CD4-positive, alpha-beta T cell treated with Interferon alpha-2 for 1 hour (primary cell): ENCODE measurements at places on chromosomes 6 and 20.
A peak's percentile ranks its signal among the peaks of the same experiment; 100 is the strongest.

DNA sequence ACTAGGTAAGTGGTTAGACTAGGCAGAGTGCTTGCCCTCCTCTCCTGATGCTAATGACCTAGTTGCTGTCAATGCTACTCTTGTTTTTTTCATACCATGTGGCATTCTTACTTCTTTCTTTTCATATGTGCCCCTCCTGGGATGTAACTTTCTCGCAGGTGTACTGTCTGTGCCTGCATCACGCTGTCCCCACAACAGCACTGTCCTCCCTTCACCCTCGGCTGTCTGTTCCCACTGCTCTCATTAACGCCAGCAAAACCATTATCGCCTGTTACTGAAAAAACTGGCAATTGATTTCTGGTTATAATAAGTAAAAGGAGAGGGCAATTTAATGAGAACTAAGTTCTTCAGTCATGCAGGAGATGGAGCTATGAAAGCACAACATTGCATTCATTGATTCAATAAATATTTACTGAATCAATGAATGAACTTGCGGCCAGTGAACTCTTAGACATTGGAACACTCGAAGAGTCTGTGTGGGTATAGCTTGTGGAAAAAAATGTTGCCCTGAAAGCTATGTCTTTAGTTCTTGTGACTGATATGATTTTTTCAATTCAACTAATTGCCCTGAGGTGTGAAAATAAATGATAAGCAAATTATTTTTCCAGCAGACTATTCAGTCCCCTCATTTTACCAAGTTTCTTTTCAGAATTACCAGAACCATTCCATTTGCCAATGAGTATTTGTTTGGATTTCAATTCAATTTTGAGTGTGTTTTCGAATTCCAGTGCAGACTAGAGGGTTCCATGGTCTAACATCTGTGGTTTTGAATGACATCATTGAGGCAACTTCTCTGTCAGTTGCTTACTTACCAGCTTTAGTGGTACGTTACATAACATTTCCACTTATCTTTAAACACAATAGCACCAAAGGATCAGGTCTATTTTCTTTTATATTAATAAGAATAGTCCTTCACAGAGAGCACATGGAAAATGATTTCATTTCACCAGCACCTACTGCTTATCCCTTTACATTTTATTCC, 2.1 kb downstream of the SLC17A4 start:
- DNase-seq, result no peak

GRCh38 chr6:107460083-107460631, 793 bp upstream of the PDSS2 start:
- DNase-seq, result no peak

DNA sequence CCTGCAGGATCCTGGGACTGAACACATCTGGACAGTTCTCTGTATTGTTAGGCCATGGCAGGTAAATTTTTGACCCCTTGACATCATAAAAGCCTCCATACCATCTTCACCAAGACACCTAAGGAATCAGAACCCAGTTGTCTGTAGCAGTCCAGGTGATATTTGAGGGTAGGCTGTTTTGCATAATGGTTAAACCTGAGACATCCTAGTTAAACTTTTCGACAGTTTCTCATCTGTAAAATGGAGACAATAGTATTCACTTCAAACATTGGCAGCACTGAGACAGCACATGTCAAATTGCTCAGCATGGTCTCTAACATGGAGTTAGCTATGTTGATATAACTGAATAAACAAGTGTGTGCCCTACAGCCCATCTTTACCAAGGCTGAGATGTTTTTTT, 24.8 kb downstream of the C6orf62 start:
- DNase-seq, result no peak

- peak; percentile 13 for DNase-seq
These were observed 122.6 kb downstream of the GPX5 start for GRCh38 chr6:28648035-28648877.

DNA sequence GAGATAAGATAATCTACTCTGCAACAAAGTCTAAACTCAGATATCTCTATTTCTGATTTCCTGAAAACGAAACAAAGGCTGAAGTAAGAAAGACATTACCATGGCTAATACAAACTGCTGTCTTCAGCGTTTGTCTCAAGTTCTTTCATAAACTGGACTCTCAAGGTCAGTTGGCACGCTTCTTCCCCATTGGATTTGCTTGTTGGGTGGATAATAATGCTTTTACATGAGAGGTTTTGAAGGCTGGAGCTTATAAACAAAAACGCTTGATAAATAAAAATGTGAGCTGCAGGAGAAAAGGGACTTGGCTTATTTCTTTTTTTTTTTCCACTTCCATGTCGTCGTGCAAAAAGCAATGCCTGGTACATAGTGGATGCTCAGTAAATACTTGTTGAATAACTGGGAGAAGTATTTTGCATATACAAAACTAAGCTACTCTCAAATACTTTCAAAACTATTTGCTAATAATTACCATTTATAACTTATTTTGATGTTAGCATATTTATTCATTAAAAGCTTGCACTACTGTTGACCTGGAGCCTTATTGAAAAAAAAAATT, 65.7 kb upstream of the EEF1A1 start:
- DNase-seq, result no peak

GRCh38 chr20:23228912-23229311, 121.7 kb upstream of the NXT1 start:
- no peak for DNase-seq

- DNase-seq, result no peak
These were observed 670.6 kb downstream of the CD109 start for GRCh38 chr6:74366634-74367033.

DNA sequence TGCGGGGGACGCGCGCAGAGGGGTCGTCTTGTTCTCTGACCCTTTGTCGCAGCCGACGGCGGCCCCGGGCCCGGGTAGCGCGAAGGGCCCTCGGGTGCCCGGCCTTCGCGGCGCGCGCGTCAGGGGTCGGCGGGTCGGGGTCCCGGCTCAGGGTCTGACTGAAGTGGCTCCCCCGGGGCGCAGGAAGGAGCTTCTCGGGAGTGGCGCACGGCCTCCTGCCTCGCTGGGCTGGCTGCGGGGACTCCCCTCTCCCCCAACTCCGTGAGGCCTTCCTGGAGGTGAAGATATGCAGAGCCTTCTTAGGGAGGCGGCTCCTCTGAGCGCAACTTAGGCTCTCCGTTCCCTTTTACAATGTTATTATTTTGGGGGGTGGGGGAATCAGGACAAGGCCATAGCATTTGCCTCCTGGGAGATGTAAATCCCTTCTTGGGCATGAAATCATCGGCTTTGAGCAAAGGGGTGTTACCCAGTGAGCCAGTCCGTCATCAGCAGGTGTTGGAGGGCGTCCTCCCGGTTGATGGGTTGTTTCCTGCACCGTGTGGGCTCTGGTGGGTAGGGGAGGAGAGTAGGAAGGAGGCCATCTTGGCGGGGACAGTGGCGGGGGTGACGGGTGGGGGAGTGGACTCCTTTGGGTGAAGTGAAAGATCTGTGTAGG, 523 bp downstream of the CDS2 start:
- DNase-seq, result peak; percentile 84

DNA sequence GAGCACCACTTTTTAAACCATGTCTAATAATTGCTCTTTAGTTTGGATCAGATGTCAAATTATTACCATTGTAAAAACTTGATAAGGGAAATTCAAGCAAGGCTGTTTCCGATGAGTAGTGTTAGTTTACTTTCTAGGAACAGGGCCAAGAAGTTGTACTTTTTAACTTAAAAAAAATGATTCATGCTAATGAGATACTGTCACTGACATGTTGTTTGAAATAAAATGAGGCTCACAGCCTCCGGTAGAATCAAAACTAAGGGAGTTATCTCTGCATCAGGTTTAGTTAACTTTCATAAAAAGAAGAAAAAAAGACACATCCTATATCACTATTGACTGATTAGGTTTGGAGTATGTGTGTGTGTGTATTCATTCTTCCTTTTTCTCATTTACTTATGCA, 55.2 kb upstream of the SUPT3H start:
- DNase-seq, result no peak

DNA sequence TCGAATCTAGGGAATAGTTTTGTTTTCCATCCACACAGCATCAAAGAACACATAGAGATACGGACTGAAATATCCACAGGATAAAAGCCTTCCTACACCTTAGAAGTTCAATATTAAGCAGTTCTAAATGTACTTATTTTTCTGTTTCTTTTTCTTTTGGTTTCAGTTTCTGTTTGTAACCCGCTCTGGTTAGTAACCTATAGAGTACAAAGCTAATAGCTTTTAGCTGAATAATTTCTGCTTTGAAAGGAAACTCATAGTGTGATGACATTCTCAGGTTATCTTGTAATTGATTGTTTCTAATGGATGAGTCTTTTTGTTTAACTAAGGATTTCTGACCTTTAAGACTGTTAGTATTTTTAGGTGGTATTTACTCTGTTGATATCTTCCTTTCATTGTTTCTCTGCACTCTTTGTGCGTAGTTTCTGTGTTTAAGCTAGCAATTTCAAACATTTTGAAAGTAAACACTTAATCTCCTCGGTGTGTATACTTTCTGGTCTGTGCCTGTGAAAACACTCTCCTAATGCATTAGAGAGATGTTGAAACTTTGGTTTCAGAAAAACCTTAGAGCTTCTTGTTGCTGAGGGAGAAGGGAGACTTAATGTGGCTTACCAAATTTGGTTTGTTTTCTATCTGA, 385.5 kb downstream of the HDGFL1 start:
- no peak for DNase-seq

GRCh38 chr20:6623989-6624388, 143.5 kb upstream of the BMP2 start:
- DNase-seq, result no peak

- DNase-seq, result no peak
These were observed 219 bp downstream of the ISM1 start for GRCh38 chr20:13221313-13221672.

GRCh38 chr6:5537967-5538366, 276.7 kb downstream of the FARS2 start:
- DNase-seq, result no peak

DNA sequence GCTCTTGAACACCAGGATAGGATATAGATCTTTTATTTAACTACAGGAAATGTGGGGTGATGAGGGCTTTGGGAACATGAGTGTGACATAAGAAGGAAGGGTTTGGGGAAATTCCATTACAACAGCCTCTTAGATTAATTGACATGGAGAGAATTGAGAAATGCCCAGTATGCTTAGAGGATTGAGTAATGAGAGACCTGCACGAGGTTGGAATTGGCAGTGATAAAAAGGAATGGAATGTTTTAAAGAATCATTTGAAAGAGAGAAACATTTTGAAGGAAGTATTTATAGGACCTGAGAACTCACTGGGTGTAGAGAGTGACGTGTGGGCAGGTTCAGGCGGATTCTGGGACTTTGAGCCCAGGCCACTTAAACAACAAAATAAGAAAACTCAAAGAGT, 227.0 kb downstream of the BMP2 start:
- DNase-seq, result no peak

GRCh38 chr6:159066483-159066882, 21.7 kb upstream of the TAGAP start:
- DNase-seq, result no peak

DNA sequence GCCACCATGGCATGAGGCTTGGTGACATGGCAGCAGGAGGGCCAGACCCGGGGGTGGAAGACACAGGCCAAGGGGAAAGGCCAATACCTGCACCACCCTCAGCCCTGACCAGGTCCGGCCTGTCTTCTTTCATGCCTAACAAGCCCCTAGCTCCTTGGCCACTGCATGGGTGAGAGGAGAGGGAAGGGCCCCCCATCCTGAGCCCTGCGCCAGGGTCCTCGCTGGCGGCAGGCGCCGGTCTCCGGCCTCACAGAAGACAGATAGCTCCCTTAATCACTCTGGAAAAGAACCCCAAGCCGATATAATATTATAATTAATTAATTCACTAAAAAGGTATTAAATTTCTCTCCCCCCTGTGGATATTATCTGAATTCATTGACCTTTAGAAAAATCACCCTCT, 41.4 kb downstream of the MDFI start:
- no peak for DNase-seq

- DNase-seq, result peak; percentile 76
These were observed 18.4 kb upstream of the ZNF76 start for GRCh38 chr6:35240838-35241801.
